Ammon's horn (tissue), 1 donor: ENCODE measurements at places on chromosomes 12 and 14.

GRCh38 chr12:103547376-103547775, 39.7 kb upstream of the STAB2 start:
- DNase-seq, result no peak

- DNase-seq, result no peak
Observed at GRCh38 chr12:12720052-12720451, 2.9 kb downstream of the CDKN1B start.

DNA sequence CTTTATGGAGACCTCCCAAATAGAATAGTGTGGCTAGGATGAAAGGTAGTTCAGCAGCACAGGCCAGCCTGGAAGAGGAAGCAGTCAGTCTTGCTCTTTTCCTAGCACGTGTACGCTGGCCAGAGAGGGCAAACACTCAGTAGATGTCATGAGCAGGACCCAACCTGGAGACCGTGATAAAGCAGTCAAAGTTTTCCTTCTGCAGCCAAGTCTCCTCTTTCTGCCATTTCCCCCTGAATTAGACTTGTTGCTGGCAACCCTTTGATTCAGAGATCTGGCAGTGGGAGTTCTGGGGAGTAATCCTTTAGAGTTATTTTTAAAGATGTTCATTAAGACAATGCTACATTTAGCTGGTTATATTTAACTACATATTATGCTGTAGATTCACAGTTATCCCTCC, 183.7 kb downstream of the EXOC5 start:
- no peak for DNase-seq

- peak; percentile 75 for DNase-seq
Observed at GRCh38 chr14:90453401-90453951, 56.6 kb downstream of the CALM1 start.

- no peak for DNase-seq
Observed at GRCh38 chr12:92297932-92298696, 152.5 kb upstream of the BTG1 start.

- DNase-seq, result peak; percentile 53
Observed at GRCh38 chr12:100699209-100699608, 95.4 kb upstream of the ANO4 start.

GRCh38 chr14:99255621-99256482, 16.1 kb downstream of the BCL11B start:
- DNase-seq, result no peak

DNA sequence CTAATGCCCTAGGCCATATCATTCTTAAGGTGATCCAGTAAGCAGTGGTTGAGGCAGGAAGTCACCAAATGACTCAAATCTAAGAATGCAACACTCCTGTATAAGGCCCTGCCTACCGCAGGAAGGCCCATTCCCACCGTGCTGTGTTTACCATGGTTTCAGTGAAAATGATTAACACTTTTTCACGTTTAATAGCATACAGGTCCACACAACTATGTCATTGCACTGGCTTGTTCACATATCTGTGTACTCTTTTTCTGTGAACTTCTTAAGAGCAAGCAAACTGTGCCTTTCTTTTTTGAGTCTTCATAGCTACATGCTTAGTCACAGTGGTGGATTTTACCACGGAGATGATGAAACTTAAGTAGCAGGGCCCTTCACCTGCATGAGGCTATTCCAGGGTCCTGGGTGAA, 214.9 kb downstream of the CNTN1 start:
- DNase-seq, result no peak

DNA sequence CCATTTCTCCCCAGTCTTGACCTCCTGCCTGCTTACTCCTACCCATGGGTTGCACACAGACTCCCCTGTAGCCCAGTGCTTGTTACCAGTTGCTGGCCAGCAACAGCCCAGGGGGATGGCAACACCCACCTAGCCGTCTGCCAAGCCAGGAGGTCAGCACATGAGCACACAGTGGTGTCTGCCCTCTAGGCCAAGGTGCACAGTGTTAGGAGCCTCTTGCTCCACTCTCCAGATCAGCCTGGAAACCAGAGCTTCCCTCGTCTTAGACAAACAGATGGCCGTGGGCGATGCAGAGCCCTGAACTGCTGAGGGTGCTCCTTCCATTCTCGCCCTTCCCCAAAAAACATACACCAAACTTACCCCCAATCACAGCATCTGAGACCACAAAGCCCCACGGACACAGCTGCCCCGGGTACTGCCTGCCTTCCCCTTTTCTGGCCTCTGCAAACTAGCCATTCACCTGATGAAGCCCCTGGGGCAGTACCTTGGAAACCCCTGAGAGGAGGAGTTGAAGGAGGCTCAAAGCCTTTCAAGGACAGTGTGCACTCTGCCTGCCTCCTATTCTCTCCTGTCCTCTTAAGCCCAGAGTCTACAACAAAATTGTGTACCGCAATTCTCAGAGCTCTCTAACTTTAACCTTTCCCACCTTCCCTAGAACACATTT, 1.0 kb upstream of the GPD1 start:
- no peak for DNase-seq

DNA sequence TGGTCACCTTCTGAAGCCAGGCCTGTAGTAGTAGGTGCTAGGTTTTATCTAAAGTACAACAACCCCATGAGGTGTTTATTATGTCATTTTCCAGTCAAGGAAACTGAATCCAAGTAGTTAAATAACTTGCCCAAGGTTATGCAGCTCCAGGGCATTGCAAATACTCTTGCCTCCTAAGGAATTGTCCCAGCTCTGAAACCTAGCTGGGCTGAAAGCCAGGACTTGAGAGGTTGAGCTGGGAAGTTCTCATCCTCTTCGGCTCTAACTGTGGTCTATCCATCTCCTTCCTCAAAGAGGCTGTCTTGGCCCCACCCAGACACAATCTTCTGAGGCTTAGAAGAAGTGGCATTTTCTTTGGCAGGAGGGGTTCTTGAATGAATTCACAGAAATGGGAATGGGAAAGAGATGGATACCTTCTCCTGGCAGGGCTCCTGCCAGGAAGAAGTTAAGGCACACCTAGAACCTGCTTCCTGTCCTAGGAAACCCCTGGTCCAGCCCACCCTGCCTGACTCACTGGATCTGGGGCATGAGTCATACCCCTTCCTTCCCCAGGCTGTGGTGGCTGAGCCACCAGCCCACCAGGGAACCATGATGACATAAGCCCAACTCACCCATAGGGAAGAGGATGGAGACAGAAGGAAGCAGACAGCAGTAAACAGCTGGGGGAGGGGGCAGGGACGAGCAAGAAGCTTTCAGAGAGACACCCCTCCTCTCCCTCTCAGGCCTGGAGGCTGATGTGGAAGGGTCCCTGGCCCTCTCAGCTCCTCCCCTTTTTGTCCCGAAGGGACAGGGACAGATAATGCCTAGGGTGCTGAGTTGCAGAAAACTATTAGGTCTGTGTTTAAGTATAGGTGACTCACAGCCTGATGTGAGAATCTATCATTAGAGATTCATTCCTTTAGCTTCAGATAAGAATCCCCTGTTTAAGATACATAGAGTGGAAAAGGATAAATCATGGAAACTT, 2.1 kb upstream of the PLEK2 start:
- no peak for DNase-seq

- no peak for DNase-seq
Observed at GRCh38 chr14:25090716-25091454, 40.9 kb upstream of the STXBP6 start.

DNA sequence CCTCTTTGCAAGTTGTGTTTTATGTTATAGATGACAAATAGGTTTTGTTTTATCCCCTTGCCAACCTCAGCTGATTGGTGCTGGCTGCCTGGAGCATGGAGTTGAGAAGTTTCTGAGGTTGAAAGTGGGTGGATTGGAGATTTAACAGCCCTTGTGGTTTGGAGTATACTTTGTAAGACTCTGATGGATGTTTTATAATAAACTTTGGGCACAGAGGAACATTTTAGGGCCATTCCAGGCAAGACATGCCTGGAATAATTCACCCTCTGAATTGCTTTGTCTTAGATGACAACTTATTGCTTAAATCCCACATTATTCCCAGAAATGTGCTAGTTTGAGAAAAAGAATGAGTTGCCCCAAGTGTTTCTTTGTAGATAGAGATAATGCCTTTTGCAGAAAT, 158.9 kb downstream of the SLC5A8 start:
- no peak for DNase-seq

DNA sequence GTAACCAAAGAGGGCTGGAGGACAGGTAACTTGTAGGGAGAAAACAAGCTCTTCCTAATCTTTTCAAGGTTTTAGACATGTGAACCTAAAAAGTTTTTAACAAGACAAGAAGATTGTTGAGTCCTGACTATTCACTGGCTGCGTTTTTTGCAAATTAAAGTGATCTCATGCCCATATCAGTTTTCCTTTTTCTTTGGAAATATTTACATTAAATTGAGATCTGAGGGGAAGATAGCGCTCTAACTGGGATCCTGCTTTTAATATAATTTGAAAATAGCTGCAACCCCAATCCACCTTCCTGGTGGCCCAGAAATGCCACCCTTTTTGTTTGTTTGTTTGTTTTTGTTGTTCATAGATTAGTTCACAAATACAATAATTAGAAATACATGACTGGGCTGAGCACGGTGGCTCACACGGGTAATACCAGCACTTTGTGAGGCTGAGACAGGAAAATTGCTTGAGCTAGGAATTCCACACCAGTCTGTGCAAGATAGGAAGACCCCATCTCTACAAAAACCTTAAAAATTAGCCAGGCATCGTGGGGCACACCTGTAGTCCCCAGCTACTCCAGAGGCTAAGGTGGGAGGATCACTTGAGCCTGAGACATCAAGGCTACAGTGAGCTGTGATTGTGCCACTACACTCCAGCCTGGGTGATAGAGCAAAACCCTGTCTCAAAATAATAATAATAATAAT, 2.4 kb upstream of the SSTR1 start:
- DNase-seq, result no peak

- DNase-seq, result no peak
Observed at GRCh38 chr12:124668602-124669001, 101.2 kb upstream of the NCOR2 start.

- peak; percentile 90 for DNase-seq
Observed at GRCh38 chr12:59403259-59403932, 192.4 kb upstream of the SLC16A7 start.

GRCh38 chr12:125473501-125473900, 408.3 kb downstream of the AACS start:
- DNase-seq, result no peak

DNA sequence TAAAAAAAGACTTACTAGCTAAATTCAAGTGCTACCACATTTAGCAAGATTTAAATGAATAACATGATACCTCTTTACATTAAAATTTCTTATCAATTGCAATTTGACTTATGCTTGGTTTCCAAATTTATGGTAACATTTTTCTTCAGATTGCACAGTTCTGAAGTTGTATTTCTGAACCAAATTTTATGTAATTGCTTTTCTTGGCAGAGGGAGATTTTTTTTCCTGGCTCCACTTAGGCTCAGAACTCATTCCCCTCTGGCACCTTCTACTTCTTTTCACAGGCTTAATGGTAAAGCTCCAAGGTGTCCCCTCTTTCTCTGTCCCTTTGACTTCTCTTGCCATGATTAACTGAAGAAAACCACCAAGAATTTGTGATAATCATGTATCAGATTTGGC, 99.8 kb upstream of the TMTC1 start:
- no peak for DNase-seq

DNA sequence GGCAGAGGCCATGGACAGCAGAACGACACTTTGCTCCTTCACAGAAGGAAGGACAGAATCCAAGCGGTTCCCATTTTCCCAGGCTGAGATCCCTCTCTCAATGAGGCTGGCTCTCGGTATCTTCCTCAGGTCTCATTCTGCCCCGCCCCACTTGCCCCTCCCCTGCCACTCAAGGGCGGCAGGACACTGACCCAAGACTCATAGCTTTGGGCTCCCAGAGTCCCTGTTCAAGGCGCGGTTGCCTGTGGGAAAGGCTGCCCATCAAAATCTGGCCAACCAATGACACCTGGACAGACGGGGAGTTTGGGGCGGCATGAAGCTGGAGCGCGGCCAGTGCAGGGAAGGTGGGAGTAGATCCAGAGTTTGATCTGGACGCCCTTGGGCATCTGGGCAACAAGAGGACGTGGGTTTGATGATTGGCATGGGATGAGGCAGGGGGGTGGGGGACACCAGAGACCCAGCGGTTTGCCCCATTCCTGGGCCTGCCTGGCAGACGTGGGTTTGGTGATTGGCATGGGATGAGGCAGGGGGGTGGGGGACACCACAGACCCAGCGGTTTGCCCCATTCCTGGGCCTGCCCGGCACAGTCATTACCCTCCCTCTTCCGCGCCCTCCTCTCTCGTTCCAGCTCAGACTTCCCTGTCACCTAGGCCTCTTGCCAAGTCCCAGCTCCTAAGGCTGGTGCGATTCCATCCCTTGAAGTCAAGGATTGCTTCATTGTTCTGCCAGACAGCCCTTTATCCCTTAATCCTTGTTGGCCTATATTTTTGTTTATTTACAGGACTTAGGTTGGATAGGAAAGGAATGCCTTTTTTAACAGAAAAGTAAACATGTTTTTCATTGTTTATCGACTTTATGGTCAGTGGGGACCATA, 92.1 kb downstream of the NINJ2 start:
- peak; percentile 55 for DNase-seq

DNA sequence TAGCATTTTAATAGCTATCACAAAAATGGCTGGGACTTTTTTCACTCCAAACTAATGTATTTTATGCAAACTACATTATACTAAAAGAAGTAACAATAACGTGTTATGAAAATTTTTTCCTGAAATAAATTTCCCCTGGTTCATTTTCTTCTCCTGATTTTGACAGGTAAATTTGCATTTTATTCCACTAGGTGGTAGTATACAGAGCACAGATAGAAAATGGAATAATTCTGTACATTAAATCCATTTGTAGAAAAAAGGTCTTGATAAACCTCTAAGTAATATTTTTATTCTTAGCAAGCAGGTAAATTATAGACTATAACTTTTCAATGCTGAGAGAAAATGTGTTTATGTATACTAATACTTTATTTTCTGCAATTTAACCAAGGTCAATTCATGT, 96.5 kb downstream of the BCAT1 start:
- DNase-seq, result no peak

DNA sequence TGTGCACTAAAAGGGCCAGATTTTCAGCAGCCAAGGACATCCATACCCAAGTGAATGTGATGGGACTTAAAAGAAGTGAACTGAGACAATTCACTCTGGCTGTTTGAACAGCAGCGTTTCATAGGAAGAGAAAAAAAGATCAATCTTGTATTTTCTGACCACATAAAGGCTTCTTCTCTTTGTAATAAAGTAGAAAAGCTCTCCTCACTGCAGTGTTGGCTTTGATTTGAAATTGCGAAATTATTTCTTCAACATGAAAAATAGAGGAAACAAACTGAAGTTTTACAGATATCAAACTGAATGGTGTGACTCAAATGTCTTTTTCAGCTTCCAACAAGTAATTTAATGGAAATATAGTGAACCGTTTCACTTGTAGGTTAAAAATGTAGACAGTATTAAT, 11.3 kb upstream of the KCNMB4 start:
- no peak for DNase-seq

- no peak for DNase-seq
Observed at GRCh38 chr12:5944053-5944452, 1.0 kb downstream of the ANO2 start.

- no peak for DNase-seq
Observed at GRCh38 chr14:54010981-54011380, 54.4 kb upstream of the BMP4 start.

- no peak for DNase-seq
Observed at GRCh38 chr12:5379749-5380496, 52.0 kb upstream of the NTF3 start.

GRCh38 chr12:76876696-76877229, 2.1 kb downstream of the CSRP2 start:
- no peak for DNase-seq

GRCh38 chr12:75704664-75705063, 193.3 kb upstream of the KRR1 start:
- no peak for DNase-seq
